Fibroblast of lung (primary cell): ENCODE measurements at places on chromosomes 16 and 17. TPM values are rescaled to one million over a fixed set of nuclear protein-coding genes. Genes with fewer than 3 reads are reported as not detected.

SLC47A1 gene
- 0.03 and 0.12 TPM in 2 replicates for polyA plus RNA-seq

GRCh38 chr16:73150786-73151185 lies 102.9 kb upstream of the ZFHX3 start:
- DNase-seq, result no peak

KRT33A gene
- polyA plus RNA-seq, result not detected in 2 replicates

DNA sequence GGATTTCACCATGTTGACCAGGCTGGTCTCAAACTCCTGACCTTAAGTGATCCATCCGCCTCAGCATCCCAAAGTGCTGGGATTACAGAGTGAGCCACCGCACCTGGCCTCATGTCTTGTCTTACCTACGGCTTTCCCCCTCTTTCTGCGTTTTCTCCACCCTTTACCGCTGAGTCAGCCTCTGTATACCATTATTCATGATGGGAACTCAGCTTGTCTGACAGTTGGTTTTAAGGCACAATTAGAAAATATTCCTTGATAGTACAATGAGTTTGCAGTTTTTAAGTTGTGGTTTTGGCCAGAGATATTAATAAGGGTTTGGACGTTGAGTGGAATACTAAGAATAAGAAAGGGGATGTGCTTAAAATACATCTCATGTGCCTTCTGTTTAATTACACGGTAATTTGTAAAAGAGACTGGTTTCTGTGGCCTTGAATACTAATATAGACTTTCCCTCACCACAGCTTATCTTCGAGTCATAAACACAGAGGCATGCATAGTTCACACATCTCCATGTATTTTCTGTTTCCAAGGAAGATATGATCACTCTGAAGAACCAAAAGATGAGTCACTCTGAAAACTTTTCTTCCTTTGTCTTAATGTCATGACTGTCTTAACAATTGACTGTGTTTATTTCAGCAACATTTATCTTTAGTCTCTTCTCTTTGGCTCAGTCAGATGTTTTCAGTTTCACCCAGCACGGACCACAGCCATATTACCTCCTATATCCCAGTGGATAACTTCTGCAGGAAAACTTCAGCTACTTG lies 54.4 kb downstream of the PITPNC1 start:
- DNase-seq, result peak; percentile 95

CTF1 gene
- polyA plus RNA-seq, result 8.8 and 9.8 TPM in 2 replicates

DNA sequence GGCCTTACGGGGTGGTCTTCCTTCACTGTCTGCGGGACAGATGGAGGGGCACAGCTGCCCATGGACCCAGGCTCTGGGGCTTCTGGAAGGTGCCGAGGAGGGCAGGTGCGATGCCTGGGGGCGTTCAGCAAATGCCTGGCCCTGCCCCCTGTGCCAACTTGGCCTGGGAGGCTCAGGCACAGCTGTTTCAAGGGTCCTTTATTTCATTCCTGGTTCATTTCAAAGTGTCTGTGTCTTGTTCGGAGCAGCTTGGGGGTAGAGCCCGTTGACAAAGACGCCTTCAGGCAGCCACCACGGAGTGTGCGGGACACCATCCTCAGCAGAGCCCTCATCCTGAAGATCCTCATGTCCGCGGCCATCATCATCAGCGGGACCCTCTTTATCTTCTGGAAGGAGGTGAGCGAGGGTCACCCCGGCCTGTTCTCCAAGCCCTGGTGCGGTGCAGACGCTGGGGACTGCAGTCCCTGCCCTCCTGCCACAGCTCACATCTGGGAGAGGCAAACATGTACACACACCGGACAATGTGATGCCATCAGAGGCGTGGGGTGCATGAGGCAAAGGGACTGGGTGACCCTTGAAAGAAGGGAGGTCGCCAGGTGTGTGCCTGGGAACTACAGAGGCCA lies 43.9 kb downstream of the MEAK7 start:
- DNase-seq, result no peak

DNA sequence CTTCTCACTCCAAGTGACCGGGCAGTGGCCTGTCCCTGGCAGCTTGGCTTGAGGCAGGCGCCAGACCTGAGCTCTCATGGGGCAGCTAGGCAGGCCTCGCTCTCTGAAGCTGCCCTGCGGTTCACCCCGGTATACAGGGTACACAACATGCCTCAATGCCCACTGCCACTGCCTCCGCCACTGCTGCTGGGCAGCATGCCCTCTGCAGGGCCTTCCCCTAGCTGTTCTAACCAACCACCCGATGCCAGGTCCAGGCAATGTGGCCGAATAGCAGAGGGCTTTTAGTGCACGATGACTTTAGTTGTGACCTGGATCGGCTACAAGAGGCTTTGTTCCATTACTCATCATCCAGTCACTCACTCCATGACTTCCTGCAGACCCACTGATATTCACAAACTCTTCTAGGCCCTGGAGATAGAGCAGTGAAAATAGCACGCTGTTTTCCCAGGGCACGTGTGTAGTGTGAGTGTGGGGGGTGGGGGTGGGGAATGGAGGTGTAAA lies 19.7 kb downstream of the CDC42EP4 start:
- DNase-seq, result peak; percentile 57

TEX14 gene
- 0.01 and 0.03 TPM in 2 replicates for polyA plus RNA-seq

CBX2 gene
- polyA plus RNA-seq, result 0.77 and 1.3 TPM in 2 replicates

SOX15 gene
- polyA plus RNA-seq, result 0.36 and 0.78 TPM in 2 replicates

- no peak for DNase-seq
Measured at GRCh38 chr17:81900181-81900820, 1.7 kb upstream of the NPB start.

- no peak for DNase-seq
Measured at GRCh38 chr17:41516830-41517283, 1.8 kb downstream of the KRT15 start.

DNA sequence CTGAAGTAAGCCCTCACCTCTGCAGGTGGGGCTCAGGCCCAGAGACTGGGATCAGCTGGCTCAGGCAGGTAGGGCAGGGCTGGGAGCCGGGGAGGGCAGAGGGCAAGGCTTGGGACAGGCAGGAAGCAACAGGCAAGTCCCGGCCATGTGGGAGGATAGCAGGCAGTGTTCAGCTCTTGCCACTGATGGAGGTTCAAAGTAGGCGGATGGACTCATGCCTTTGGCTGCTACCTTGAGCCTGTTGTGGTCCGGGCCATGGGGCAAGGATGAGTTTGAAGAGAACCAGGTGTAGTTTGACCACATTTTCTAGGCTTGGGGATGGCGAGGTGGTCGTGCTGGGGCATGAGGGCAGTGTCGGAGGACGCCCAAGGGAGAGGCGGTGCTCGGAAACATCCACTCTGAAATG lies 2.7 kb downstream of the PRCD start:
- no peak for DNase-seq

DNA sequence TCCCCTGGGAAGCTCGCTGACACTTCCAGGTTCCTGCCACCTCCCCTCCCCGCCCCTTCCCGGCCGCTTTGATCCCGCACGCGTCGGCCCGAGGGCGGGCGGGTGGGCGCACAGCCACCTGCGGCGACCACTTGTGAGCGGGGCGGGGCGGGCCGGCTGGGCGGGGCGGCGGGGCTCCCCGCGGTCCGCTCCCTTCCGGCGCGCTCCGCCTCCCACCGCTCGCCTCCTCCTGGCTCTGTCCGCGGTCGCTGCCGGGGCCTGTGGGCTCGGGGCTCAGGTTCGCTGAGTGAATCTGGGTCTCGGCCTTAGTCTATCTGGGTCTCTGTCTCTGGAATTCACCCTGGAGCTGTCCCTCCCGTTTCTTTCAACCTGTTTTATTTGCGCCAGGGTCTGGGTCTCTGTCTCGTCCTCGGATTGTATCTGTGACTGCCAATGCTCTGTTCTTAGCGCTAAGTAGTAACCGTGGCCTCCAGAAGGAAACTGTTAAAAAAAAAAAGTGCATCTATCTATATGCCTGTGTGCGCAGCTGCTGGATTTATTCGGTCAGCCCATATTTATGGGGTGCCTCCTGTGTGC lies 2.7 kb upstream of the HES7 start:
- peak; percentile 43 for DNase-seq

- DNase-seq, result no peak
Measured at GRCh38 chr16:66534376-66534799, 15.5 kb downstream of the TK2 start.

DNA sequence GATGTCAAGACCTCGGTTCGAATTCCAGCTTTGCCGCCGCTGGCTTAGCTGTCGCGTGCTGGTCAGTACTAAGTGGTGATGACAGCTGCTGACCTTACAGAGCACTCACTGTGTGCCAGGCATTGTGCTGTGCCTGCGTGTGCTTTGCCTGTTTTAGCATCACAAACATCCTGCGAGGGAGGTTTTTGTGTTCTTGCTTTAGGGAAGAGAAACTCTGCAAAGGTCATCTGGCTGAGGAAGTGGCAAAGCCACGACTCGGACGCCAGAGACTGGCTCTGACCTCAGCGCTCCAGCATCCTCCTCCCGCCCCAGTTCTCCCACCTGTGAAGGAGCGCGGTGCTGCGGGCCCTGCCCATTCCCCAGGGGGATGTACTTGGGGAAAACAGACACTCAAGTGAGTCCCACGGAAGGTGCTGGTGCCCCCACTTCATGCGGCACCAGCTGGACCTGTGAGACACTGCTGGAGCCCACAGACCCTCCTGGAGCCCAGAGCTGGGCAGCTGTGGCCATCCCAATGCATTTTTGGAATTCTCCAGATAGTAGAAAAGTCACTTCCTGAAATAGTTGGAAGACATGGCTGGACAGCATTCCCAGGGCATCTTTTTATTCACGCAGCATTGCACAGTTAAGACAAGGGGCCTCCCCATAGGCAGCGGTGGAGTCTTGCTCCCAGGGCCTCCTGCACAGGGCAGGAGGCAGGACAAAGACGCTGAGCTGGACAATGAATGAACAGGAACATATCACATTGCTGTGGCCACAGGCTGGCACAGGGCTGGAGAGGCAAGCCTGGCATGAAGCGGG lies 20.0 kb upstream of the HERPUD1 start:
- peak; percentile 87 for DNase-seq

- DNase-seq, result no peak
Measured at GRCh38 chr16:17965133-17965900, 371.2 kb downstream of the NPIPA8 start.

DNA sequence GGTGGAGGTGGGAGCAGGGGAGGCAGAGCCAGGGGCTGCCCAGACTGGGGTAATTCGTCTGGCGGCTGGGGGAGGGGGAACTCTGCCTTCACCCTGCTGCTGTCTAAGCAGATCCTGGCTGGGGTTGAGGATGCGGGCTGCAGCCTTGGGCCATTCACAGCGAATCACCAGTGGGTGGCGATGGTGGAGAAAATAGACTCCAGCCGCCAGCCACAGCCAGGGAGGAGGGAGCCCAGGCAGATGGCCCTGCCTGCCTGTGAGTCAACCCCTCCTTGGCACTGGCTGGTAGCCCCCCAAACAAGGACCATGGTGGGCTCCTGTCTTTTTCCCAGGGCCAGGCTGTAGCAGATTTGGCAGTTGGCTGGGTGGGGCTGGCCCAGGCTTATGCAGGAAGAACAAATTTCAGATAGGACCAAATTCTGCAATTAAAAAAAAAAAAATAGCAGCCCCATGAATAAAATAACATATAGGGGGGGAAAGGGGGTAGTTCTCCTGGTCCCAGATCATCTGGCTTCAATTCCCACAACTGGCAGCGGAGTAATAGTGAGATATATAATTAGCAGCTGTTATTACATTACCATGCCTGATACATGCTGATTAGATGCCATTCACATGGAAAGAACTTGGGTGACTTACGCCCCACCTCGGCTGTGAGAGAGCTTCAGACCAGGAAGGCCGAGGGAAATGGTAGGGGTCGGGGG lies 41.5 kb upstream of the CDH5 start:
- no peak for DNase-seq

CRYBA1 gene
- polyA plus RNA-seq, result not detected in 2 replicates

DNA sequence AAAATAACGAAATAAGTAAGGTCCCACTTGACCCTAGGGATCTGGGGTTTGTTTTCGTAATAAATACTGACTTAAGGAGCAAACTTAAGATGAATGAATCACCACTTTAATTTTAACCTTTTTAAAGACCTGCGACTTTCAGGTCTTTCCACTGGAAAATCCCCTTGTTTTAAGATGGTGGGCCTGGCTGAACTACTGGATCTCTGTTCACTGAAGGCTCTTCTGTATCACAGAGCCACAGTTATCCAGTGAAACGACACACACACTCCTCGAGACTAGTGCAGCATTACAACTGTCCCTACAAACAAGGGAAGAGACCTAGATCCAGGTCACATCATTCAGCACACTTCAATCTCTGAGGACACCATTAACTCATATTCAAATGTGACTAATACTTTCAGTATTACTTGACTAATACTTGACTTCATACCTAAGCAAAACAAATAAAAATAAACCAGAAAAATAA lies 299.0 kb downstream of the CEP112 start:
- DNase-seq, result no peak

DNA sequence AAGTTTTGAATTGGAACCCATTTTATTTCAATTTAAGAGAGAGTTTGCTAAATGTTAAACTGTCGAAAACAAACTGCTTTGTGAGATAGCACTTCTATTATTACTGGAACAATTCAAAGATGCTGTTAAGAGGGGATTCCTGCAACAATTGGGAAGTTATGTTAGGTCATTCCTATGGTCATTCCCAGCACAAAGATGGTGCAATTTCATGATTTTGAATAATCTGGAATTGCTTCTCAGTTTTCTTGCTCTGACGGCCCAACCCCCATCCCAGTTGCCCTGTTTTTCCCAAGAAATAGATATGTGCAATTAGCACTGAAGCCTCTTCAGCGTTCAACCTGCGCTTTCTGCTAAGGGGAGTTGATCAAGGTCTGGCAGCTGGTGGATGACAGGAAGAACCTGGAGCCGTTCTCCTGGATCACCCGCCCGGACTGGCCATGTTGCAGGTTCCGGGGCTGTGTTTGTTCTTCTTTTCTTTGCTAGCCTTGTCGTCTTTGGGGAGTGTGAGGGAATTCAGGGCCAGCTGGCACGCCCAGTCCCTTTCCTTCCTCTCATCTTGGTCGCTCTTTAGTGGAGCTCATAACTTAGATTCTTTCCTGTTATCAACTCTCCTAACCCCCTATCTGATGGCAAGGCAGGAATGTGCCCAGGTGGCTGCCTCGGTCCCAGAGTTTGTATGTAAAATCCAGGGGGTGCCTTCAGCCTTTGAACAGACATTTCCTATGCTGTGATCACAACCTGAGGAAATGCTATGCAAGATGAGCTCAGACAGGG lies 29.0 kb upstream of the IRF8 start:
- no peak for DNase-seq

DNA sequence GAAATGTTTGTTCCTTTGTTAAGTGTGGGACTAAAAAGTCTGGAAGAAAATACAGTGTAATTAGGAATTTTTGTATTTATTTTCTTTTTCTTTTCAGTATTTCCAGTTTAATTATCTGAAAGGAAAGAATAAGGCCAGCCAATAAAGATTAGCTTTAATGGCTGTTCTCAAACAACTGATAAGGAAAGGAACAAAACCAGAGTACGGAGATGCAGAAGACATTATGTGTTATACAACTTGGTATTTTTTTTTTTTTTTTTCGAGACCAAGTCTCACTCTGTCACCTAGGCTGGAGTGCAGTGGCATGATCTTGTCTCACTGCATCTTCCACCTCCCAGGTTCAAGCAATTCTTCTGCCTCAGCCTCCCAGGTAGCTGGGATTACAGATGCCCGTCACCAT lies 47.5 kb downstream of the SNTB2 start:
- no peak for DNase-seq

- DNase-seq, result peak; percentile 87
Measured at GRCh38 chr16:709566-710499, 4.2 kb upstream of the FBXL16 start.

SEPTIN1 gene
- polyA plus RNA-seq, result 0.17 TPM in 1 of 2 replicates, not detected in the other

DNA sequence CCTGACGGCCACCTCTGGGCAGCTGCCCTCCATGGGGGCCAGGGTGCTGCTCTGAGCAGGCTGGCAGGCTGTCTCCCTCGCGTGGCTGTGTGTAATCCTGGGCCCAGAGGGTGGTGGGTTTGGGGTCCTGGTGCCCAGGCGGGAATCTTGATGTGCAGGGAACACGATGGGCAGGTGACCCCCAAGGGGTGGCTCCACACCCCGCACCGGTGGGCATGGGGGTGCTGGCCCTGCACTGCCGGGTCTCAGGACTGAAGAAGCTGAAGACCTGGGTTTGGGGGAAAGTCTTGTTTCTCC lies 8.6 kb downstream of the CHMP6 start:
- DNase-seq, result no peak
